Stimulated activated CD8-positive, alpha-beta memory T cell treated with anti-CD3 and anti-CD28 coated beads, Interleukin-4, amount 100 ng/mL, for 1 hour (primary cell): ENCODE measurements at places on chromosomes 5 and 9.

- DNase-seq = no peak
Observed at GRCh38 chr5:151708126-151708525, 21.4 kb upstream of the SPARC start.

DNA sequence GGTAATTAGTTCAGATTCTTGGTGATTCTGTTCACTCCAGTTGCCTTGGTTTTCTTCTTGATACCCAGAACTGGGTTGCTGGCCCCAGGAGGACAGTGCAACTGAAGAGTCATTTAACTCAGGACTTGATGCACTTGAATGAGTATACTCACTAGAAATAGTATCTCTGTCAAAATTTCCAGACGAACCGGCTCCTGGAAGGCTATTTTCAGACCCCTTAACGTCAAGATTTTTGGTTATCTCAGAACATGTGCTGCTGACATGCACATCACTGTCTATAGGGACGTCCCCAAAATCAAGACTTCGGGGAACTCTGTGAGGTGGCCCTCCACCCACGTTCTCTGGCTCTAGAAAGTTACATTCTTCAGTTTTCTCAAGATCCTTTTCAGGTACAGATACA is 56.7 kb upstream of the PCA3 start:
- no peak for DNase-seq

DNA sequence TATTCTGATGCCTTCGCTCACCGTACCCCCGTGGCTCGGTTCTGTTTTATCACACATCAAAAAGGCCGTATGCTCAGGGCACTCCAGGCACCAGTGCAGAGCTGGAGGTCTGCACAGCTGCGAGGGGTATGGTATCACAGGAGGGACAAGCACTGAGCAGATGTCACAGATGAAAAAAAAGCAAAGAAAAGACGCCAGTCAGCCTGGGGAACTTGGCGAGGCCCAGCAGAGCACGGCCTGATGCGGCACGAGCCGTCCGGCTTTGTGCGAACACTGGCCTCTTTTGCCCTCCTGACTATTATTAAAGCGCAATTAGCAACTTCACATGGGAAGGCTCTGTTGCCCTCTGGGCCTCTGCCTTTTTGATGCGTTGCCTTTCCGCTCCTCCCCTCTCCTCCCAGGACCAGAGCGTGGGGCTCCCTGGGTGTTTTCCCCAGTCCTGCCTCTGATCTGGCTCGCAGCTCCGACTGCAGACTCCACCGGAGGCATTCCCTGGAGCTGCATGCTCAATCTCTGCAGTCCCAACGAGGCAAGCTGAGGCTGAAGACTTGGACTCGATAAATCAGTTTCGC is 44.4 kb downstream of the AK8 start:
- no peak for DNase-seq

DNA sequence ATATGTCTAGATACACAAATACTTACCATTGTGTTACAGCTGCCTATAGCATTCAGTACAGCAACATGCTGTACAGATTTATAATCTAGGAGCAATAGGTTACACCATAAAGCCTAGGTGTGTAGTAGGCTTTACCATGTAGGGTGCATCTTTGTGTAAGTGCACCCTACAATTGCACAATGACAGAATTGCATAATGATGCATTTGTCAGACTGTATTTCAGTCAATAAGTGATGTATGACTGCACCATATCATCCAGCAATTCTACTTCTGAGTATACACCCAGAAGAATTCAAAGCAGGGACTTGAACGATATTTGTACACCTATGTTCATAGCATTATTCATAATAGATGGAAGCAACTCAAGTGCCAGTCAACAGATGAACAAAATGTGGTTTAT is 100.4 kb upstream of the SLC44A1 start:
- no peak for DNase-seq

DNA sequence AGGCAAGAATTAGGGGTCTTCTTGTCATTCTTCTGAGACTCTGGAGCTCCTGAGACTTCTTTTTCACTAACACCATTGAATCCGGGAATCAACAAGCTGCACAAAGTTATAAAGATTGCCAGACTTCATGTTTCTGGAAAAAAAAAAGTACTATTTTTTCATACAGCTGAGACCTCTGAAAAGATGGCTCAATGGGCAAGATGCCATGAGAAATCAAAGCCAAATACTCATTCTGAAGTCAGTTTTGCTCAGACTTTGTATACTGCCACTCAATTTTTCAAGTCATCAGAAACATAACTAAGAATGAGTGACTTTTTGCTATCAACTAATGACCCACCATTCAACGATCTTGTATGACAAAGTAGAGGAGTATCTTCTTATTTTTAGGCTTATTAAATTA is 512.0 kb downstream of the RAB3C start:
- DNase-seq = no peak

- DNase-seq = no peak
Observed at GRCh38 chr9:100819980-100820379, 208.5 kb upstream of the PLPPR1 start.

DNA sequence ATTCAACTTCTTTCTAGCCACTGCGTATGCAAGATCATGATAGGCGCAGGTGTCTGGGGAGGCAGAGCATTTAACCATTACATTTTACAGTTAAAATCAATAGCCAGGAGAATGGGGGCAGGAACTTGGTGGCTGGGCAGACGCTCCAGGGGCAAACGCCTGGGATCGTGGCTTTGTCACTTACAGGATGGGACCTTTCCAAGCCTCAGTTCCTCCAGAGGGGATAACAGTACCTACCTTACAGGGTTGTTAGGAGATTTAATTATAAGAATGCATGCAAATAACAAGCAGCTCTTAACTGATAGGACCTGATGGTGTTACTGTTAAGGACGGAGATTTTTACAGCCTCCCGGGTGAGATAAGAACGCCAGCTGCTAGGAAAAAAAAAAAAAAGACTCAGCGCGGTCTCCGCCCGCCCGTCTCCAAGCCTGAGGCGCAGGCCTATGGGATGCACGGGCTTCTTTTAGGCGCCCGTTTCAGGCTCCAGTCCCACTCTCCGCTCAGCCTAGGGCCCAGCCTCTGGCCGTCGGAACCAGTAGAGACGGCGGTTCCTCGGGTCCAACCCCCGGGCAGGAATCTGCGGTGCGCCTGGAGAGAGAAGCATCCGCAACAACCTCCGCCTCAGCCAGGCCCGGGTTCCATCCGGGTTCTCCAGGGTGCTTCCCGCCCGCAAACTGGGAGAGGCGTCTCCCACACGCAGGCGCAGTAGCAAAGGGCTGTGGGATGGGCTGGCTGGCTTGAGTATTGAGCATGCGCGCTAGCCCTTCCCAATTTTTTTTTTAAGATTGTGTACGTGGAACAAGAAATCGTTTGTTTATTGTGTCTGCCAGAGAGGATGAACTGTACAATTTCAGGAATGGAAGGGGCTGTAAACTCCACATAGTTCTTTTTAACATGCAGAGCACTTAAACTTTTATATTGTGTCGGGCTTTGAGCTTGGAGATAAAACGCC is at the start of gene FAM200C:
Gene FAM200C, minus strand, starts transcription at position 653 of the 952 bp plus-strand sequence. CDS start 4,564 bp downstream, outside the sequence.
- peak; percentile 38 for DNase-seq

DNA sequence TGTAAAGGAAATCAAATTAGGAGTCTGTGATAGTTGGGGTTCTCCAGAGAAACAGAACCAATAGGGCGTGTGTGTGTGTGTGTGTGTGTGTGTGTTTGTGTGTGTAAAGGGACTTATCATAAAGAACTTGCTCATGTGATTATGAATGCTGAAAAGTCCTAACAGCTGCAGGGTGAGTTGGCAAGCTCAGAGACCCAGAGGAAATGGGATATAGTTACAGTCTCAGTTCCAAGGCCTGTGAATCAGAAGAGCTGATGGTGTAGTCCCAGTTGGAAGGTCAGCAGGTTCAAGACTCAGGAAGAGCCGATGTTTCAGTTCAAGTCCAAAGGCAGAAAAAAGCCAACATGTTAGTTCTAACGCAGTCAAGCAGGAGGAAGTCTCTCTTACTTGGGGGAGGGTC is 214.2 kb downstream of the ELAVL2 start:
- no peak for DNase-seq

DNA sequence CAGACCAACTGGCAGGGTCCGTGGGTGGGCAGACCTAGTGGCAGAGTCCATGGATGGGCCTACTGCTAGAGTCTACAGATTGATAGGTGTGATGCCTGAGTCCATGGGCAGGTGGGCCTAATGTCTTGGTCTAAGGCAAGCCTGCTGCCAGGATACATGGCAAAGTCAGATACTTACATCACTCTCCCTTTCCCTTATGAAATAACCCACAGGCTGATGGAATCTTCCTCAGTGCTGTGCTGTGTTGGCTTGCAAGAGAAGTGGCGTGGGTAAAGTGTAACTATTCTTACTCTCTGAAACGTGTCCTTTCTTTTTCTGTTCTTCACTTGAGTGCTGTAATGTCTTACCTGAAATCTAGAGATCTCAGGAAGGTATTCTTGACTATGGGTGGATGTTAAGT is 67.3 kb upstream of the ADRB2 start:
- DNase-seq = no peak

- DNase-seq = no peak
Observed at GRCh38 chr5:138339464-138339863, 1.4 kb downstream of the FAM53C start.
